ENCODE measurements at places on chromosomes 11 and 22.
A peak's percentile ranks its signal among the peaks of the same experiment; 100 is the strongest.

DNA sequence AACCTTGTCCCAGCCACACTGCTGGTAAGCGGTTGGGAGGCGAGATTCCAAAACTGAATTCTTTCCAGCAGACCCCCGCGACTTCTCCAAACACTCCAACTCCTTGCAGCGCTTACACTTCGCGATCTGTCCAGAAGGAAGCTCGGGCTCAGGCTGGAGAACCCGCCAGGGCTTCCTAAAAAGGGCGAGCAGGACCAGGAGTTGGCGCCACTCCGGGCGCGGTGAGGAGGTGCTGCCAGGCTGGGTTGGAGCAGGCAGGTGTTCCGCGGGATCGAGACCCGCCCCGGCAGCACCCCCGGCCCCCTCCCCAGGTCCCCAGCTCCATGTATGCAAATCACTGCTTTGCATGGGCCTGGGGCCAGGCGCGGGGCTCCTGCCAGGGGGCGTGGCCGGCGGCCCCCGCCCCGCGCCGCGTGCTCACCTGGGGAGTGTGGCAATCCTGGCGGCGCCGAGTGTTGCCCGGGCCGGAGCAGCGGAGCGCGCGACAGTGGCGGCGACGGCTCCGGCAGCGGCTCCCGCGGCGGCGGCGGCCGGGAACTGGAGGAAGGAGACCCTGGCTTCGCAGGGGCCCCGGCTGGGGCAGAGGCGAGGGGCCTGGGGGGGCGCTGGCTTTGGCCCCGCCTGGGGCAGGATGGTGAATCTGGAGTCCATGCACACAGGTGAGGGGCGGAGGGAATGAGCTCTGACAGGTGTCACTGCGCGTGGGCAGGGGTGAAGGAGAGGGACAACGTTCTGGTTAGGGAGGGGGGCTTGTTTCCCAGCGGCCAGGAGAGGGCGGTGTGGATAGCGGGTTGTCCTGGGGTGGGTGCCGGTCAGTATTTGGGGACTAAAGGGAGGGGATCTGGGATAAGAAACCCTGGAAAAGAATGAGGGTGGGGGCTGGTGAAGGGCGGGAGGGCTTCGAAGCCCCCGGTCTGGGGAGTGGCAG lies at the start of gene POU2F3:
POU2F3 (plus strand) TSS at position 428 of the 928 bp plus-strand sequence; CDS start at position 632, 204 bp downstream.
- DNase-seq: no peak

DNA sequence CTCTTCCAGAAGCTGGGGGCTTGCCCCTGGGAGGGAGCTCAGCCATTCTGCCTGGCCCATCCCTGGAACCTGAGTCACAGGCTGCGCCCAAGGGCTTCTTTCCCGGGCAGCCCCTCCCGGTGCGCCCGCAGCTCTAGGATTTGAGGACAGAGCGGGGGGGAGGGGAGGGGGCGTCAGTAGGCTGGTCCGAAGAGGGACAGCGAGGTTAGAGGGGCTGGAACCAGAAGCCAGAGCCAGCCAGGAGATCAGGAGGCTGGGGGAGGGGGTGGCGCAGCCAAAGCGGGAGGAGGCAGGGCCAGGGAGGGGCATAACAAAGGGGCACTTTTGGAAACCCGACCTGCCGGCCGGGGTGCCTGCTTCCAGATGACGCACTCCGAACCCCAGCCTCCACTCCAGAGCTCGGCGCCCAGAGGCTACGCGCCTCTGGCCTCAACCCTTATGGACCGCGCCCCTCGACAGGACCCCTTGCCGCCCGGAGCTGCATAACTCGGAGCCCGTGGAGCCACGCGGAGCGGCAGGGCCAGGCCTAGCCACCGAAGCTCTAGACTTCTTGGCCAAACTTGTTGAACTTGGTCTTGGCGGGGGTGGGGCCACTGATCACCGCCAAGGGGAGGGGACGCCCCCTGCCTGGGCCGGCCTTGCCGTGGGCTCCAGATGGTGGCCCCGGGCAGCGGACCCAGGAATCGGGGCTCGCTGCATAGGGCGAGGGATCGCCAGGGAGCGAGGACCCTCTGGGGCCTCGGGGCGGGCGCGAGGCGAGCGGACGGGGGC lies 744 bp downstream of the PACSIN3 start:
- no peak for DNase-seq

DNA sequence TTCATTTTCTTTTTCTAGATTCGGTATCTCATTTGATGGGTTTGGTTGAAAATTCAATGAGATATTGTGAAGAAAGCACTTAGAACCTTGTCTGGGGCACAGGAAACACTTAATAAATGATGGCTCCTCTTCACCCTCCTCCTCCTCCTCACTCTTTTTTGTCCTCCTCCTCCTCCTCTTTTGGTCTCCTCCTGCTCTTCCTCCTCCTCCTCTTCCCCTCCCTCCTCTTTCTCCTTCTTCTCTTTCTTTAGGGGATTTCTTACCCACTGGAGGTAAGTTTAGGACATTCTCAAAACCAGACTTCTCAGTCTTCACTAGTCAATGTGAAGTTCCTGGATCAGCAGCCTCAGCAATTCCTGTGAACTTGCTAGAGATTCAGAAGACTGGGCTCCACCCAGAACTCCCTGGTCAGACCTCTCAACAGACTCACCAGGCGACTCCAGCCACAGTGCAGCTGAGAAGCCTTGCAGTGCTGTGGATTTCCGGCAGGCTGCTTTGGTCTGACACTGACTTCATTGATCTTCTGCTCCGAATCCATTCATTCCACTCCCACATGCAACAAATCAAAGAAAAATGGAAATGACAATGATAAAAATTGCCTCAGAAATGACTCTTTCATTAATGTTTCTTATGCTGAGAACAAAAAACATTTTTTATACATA lies 368.6 kb upstream of the B3GAT1 start:
- no peak for DNase-seq

- DNase-seq: peak; percentile 56
Measured at GRCh38 chr11:12245091-12245490, 132.3 kb upstream of the PARVA start.

- peak; percentile 31 for DNase-seq
Measured at GRCh38 chr11:66328302-66329144, 7.7 kb downstream of the RIN1 start.

DNA sequence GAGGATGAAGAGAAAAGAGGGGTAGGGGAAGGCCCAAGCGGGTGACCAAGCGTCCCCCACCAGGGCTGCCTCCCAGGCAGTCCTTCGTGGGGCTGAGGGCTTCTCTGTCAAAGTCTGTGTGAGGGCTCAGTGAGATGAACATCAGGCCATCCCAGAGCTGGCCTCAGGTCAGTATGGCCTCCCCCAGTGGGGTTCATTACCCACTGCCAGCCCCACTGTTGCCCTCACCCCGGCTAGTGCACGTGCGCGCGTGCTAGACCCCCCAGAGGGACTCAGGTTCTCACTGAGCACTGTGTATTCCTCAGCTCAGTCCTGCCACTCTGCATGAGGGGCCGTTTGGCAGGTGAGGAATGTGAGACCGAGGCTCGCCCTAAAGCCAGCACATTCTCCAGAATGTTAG lies 3.3 kb downstream of the KDELR3 start:
- DNase-seq: no peak

DNA sequence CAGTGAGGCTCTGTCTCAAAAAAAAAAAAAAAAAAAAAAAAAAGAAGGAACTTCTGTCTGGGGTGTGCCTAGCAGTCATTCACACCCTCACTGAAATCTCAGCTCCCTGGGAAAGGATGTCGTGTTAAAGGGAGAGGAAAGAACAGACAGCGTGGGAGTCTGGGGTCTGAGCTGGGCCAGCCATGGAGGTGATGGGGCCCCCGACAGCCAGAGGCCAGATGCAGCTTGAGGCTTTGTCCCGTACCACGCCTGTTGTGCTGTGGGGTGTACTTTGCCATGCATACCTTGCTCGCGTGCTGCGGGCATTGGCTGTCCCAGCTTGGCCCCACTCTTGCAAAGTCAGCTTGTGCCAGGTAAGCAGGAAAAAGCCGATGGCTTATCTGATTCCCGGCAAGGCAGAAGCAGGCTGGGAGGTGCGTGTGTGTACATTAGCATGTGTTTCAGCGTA lies 4.6 kb downstream of the SYT12 start:
- no peak for DNase-seq

GRCh38 chr11:123100379-123101085 lies 38.6 kb upstream of the HSPA8 start:
- DNase-seq: no peak

- DNase-seq: no peak
Measured at GRCh38 chr11:12715131-12715530, 40.9 kb downstream of the TEAD1 start.

DNA sequence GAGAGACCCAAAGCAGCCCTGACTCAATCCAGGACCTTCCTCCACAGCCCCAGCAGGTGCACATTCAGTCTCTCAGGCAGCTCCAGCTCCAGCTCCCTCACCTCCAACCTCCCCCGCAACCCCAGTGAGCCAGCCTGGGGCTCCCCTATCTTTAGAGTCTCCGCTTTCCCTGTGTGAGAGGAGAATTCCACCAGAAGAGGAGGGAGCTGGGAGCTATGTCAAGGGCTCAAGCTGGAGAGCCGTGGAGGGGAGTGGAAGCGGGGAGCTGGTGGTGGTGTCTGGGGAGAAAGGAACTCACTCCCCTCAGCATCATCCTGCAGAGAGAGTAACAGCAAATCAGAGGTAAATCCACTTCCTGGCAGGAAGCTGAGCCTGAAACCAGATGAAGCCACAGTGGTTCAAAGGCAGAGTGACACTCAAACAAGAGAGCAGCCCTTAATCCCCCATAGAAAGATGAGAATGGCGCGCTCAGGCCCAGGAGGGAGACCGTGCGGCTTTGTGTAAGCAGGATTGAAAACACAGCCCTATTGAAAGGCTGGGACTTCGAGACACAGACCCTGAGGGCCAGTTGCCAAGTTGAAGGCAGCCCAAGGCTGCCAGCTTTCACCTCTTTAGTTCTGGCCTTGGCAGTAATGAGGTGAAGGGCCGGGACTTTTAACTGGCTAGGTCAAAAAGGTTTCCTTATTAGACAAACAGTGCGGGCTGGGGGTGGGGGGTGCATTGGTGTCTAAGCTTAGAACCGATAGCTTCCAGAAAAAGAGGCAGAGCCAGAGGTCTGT lies 21.4 kb upstream of the CDON start:
- no peak for DNase-seq

- no peak for DNase-seq
Measured at GRCh38 chr22:33337524-33337923, 279.3 kb upstream of the SYN3 start.

DNA sequence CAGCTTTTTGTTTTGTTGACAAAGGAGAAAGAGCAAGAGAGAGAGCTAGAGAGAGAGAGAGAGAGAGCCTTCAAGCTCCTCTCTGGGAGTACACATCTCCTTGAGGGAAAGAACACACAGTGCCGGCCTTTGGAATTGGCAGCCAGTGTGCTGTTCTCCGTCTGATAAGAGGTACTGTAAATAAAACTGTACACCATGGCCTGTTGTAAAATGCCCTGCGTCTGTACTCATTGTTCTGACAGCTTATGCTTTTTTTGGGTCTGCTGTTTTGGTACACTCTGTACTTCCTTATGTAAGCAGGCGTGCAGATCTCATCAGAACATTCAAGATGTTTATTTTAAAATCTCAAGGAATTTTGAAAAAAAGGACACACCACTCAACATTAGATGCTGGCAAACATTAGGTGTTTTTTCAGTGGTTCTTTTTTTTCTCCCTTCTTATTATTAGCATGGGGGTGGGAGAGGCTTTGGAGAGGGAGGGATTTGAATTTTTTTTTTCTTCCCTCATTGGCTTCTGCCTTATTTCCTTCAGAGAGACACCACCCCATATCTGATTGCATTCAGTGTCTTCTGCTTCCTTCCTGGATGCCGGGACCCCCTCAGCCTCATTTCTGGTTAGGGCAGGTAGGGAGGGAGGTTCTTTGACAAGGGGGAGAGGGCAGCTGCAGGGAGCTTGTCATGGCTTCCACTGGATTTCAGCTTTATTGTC lies 116.8 kb upstream of the NNMT start:
- no peak for DNase-seq

GRCh38 chr22:40967111-40967760 lies 16.1 kb downstream of the RBX1 start:
- DNase-seq: no peak

DNA sequence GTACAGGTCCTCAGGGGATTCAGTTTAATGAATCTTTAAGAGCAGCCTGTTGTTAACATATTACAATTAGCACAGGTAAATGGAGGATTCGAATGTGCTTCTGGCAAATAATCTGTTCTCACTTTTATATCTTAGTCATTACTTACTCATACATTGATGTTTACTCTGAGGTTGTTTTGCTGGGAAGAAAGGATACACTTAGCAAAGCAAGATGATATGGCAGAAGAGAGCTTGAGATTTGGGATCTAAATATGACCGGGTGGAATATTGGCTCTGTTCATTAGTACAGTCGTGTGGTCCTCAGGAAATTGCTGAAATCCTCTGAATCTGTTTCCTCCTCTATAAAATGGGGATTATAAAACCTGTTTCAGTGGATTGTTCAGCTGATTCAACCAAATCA lies 59.7 kb downstream of the SPON1 start:
- no peak for DNase-seq

DNA sequence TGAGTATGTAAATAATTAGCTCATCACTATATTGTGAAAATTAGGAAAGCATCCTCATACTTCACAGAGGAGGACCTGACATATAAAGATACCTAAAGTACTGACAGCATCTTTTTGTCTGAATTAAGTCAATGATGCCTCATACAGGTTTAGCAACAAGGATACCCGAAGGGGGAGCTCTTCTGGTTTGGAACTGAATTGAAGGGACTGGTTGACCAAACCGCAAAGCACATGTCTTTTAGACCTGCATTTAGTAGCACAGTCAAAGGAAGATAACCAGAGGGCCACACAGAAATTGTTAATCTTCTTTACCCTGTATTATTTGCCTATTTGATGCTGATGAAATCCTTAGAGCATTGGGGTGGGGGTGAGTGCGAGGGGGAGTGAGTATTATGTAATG lies 12.9 kb upstream of the WT1 start:
- no peak for DNase-seq

GRCh38 chr22:45164270-45165088 lies 754 bp downstream of the NUP50 start:
- no peak for DNase-seq

DNA sequence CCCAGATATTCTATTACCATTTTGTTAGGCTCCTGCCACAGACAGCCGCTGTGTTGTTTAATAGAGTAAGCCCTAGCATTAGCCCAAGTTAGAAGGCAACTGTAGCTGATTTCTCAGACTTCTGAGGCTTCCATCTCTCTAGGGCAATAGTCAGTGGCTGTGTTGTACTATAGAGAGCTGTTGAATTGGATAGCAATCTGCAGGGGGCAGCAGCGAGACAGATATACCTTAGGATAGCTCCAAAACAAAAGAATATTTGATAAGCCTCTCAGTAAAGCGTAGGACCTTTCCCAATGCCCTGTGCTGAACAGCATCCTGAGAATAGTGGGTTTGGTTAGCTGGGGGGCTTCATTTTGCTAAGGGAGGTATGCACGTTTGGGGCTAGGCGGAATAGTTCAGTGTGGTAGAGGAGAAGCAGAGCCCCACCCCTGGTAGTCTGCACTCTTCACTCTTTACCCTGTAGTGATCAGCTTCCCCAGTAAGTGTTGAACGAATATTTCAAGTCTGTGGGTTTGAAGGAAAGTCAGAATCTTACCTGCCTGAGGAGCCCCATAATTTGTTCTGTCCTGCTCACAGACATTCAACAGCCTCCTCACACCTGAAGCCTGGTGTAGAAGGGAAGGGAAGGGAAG lies 515.1 kb downstream of the INSC start:
- DNase-seq: no peak

- peak; percentile 8 for DNase-seq
Measured at GRCh38 chr11:128939591-128939990, 3.1 kb downstream of the TP53AIP1 start.

Measured in NCI-H446 treated with DMSO at 0.1 percent for 48 hours (cell line).